ENCODE measurements at places on chromosomes 2 and 18. TPM values are rescaled to one million over a fixed set of nuclear protein-coding genes. Genes with fewer than 3 reads are reported as not detected.

OTOS gene
- not detected for total RNA-seq

TTR gene
- total RNA-seq: not detected

AGXT gene
- not detected for total RNA-seq

CRYBA2 gene
- total RNA-seq: not detected

- DNase-seq: no peak
These were observed 36.0 kb downstream of the PAIP2B start for GRCh38 chr2:71190656-71191569.

- DNase-seq: no peak
These were observed 132.7 kb downstream of the EVA1A start for GRCh38 chr2:75428060-75428459.

DNA sequence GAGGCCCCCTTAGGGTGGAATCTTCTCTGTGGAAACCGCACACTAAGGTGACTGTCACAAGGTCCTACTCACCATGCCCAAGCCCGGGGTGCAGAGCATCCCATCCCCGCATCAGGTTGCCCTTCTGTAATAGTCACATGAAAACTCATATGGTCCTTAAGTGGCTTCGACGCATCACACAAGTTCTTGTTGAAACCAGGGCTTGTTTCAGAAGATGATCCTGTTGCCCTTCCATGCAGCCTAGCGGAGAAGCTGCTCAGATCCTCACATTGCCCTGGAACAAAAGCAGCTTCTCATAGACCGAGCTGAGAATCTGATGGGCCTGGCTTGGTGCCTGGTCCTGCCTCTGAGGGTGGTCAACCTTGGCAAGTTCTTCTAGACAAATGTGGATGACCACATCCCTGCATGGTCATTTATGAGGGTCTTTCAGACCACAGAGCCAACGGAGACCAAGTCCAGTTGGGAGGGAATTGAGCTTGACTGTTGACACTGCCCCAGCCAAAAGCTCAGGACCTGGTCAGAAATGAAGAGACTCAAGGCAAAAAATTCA is 54.1 kb downstream of the PDCL3 start:
- DNase-seq: no peak

GRCh38 chr2:66507673-66508201 is 72.8 kb downstream of the MEIS1 start:
- DNase-seq: no peak

DNA sequence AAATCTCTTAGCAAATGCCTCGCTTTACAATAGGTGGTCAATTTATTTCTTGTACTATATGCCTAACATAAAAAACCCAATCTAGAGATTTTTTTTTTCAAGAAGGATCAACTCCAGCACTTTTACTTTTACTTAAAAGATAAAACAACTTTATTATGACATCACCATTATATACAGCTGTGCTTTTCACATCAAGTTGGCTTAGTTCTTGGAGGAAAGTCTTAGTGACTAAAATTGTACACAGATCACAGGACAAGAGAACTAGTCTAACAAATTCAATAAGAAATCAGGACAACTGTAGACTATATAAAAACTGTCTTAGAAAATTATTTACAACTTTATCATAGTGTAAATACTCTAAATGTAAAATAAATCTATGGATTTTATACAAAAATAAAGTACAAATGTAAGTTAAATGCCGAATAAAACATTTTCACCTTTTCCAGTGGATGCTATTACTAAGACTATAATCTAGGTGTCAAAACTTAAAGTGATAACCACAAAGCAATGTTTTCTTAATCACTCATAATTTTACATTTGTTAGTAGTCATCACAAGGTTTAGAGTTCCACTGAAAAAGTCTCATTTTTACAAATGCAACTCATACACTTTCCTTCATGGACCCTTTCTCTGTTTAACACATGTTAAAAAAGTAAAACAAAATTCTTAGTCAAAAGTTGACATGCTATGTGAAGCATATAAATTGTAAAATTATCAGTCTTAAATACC is 5.4 kb upstream of the CD302 start:
- no peak for DNase-seq

DNA sequence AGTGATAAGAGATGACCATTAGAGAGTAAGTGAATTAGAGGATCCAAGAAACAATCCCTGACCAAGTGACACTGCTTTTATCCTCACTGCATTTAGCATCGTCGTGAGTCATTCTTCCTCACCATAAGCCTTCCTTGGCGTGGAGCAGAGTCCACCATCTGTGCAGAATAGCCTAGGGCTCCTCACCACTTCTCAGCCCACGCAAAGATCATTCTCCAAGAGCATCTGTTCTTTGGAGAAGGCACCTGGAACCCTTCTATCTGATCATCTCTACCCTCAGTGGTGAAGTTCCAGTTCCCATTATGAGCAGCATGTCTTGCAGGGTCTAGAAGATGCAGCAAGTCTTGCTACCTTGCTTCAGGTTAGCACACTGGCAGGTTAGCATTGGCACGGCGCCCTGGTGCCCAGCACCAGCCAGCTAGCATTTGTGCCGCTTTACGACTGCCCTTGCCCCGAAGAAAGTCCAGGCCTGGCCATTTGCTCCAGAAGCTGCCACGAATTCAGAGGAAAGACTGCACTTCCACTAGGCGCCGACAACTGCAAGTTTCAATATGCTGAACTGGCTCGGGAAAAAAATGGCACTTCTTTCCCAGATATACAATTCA is 225.8 kb downstream of the TTC32 start:
- DNase-seq: no peak

GRCh38 chr2:164934401-164935117 is 20.8 kb downstream of the SLC38A11 start:
- no peak for DNase-seq
